ENCODE measurements at places on chromosomes 1 and 21.

DNA sequence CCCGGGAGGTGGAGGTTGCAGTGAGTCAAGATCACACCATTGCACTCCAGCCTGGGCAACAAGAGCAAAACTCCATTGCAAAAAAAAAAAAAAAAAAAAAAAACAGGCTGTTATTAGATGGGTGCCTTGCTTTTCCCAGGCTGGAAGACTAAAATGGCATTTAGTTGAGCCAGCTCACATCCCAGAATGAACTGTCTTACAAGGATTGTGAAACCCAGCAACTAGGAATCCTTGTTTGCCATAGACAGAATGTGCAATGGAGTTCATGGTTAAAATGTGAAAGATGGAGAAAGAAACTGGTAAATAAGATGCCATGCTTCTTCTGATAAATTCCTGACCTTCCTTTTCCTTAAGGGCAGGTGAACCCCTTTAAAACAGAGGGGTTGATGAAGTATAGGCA is 215.8 kb upstream of the GREM2 start:
- DNase-seq: no peak

GRCh38 chr1:103337779-103338178 is 187.7 kb upstream of the RNPC3 start:
- DNase-seq: no peak

GRCh38 chr1:240965581-240966091 is 353.7 kb upstream of the GREM2 start:
- no peak for DNase-seq

GRCh38 chr1:46820560-46821060 is 21.8 kb downstream of the CYP4B1 start:
- no peak for DNase-seq

- no peak for DNase-seq
Observed at GRCh38 chr1:109763646-109764415, at the start of gene EPS8L3. TSS of gene EPS8L3 (minus strand) at chr1:109763923. CDS start at chr1:109761749, 2,174 bp downstream.

DNA sequence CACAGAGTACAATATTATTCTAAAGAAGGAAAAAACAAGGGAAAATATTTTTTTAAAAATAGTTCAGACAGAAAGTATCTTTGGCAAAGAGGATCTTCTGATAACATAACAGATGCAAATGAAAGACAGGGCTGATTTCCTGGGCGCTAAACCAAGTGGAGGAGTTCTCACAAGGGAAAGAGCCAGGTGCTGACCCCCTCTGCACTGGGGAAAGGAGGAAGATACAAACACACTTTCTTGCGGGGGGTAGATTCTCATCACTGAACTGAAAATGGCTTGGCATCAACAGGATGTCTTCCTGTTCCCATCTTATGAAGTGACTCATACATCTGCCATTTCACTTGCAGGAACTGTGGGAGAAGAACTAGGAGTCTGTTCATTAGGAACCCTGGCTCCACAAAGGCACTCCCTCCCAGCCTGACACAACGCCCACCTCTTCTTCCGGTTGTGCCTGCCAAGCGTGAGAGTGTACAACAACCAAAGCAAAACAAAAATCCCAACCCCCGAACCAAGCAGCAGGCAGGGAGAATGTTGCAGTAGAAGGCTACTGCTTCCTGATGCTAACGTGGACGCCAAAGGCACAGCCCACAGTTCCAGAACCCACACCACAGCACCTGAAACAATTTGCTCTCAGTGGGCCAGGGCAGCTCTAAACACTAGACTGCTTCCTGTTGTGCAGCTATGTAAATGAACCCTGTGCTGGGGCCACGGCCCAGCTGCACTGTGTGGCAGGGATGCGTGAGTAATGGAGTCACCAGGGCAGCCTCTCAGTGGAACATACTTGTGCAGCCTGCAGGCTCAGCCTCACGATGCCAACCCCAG is 51.0 kb downstream of the GADD45A start:
- DNase-seq: peak; percentile 76

- no peak for DNase-seq
Observed at GRCh38 chr1:147613506-147613905, 56.8 kb downstream of the ACP6 start.

DNA sequence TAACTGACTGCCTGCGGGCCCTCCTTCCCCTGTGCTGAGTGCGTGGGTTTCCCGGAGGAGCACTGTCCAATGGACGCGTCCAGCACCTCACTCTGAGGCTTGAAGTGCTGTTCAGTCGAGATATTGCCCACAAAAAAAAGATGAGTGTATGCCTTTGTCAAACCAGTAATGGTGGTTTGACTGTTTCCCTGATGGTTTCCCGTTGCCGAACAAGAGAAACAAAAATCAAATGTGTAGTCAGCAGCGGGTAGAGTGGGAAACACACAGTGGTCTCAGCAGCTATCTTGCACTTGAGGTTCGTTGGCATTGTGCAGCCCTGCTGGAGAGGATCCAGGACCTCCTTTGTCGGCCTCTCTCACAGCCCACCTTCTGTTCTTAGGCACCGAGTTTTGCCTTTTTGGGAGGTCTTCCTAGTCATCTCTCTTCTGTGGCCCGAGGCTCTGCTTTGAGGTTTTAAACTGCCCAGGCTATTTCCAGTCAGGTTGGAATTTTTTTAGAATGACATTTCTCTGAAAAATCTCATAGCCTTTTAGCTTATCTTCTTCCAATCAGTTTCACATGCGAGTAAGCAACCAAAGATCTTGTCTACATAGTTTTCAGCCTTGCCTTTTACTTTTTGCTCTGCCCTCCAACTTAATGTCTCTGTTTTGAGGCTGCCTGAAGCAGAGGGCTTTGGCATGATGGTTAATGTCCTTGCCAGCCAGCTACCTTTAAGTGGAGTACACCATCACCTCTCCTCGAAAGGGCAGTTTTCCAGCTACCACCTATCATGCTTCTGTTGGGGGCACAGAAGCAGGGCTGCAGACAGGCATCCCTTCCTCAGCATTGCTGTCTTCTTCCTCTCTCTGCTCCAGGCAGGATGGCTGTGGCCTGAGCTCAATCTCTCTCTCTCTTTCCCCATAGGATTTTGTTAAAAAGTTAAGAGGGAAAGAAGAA is 132.3 kb downstream of the URB2 start:
- DNase-seq: no peak
